Activated CD8-positive, alpha-beta memory T cell treated with anti-CD3 and anti-CD28 coated beads for 4 hours (primary cell): ENCODE measurements at places on chromosomes 12 and 14.

- DNase-seq: no peak
These were observed 172.3 kb upstream of the ATXN7L3B start for GRCh38 chr12:74365178-74365964.

DNA sequence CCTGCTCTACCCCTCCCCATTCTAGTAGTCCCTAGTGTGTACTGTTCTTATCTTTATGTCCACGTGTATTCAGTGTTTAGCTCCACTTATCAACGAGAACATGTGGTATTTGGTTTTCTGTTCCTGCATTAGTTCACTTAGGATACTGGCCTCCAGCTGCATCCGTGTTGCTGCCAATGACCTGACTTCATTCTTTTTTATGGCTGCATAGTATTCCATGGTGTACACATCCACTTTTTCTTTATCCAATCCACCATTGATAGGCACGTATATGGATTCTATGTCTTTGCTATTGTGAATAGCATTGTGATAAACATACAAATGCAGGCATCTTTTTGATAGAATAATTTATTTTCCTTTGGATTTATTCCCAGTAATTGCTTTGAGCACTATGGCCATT lies 327.7 kb downstream of the DUSP6 start:
- DNase-seq: no peak

- DNase-seq: no peak
These were observed 37.9 kb downstream of the SH2B3 start for GRCh38 chr12:111443586-111443985.

DNA sequence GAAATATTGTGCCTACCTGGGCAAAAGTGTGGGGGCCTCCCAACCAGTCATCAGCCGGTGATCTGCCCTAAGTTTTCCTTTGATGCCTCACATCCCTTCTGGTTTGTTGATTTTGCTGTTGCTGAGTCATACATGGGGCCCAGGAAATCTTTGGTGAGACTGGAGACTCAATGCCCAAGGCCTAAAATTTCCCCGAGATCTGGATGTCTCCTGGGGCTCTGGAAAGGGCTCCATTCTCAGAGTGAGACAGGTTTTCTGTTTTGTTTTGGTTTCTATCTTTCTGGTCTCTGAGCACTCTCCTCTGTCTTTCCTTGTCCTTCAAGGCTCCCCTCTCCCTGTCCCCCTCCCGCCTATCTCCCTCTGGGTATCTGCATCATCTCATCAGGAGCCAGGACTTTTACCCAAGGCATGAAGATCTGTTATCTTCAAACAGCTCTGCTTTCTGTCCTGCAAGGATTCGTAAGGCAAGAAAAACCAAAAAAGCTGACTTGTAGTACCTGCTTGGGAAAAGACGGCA lies 152.8 kb upstream of the MAX start:
- DNase-seq: no peak

DNA sequence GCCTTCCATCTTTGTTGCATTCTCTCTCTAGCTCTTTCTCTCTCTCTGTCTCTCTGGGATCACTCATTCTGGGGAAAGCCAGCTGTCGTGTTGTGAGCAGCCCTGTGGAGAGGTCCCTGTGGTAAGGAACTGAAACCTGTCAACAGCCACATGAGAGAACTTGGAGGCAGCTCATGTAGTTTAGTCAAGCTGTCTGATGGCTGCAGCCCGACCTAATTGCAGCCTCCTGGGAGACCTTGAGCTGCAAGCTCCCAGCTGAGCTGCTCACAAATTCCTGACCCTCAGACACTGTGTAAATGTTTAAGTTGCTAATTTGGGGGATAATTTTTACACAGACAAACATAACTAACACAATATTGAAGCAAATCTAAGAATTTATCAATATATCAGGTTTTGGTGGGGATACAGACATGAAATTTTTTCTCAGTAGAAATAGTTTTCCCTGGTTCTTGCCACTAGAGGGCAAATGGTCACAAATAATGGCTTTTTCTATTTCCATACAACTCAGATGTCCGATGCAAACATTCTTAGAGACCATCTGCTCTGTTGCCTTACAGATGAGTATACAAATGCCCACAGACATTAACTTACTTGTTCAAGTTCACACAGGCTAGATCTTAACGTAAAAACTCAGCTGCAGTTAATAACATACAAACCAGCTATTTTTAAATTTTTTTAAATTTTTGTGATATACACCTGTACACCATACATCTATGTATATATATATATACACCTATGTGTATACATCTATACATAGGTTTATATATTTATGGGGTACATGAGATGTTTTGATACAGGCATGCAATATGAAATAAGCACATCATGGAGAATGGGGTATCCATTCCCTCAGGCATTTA lies 15.5 kb upstream of the KRR1 start:
- no peak for DNase-seq

DNA sequence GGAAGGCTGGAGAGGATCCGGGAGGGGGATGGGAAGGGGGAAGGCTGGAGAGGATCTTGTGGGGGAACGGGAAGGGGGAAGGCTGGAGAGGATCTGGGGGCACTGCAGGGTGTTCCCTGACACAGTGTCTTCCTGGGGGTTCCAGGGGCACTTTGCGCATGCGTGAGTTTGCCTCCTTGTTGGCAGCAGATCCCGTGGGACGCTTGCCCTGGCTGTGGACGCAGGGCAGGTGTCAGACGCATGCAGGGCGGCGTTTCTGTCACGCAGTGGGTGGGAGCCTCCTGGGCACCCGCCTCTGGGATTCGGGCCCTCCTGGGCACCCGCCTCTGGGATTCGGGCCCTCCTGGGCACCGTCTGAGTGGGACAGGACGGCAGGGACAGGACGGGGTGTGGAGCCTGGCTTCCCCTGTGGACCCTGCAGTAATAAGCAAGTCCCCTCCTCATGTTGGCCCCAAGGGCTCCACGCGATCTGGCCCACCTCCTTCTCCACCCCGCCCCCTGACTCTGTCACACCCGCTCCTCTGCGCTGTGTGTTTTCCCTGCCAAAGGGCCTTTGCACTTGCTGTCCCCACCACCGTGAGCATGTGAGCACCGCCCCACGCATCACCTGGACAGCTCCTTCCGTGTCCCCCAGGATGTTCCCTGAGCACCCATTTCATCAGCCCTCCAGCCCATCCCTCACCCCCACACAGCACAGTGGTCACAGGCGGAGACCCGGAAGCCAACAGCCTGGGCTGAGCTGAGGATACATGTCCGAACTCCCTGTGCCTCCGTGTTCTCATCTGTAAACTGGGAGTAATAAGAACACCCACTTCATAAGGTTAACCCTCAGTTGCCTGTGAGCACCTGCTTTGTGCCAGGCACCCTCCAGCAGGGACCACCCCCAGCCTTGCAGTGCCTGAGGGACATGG lies 4.4 kb downstream of the MMP17 start:
- no peak for DNase-seq

DNA sequence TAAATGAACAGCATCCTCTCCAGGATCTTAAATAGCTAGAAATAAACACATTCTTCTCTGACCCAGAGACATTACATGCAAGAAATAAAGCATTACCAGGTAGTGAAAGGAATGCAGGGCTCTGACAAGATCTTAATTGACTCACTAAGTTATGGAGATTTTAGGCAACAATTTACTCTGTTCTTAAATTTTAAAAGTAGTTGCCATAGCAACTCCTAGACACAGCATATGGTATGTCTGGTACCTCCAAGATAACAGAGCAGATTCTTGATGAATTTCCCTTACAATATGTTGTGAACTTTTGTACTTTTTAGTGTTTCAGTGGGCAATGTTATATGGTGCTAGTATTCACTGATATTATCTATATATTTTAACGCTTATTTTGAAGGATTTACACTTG lies 76.7 kb upstream of the G2E3 start:
- DNase-seq: no peak

DNA sequence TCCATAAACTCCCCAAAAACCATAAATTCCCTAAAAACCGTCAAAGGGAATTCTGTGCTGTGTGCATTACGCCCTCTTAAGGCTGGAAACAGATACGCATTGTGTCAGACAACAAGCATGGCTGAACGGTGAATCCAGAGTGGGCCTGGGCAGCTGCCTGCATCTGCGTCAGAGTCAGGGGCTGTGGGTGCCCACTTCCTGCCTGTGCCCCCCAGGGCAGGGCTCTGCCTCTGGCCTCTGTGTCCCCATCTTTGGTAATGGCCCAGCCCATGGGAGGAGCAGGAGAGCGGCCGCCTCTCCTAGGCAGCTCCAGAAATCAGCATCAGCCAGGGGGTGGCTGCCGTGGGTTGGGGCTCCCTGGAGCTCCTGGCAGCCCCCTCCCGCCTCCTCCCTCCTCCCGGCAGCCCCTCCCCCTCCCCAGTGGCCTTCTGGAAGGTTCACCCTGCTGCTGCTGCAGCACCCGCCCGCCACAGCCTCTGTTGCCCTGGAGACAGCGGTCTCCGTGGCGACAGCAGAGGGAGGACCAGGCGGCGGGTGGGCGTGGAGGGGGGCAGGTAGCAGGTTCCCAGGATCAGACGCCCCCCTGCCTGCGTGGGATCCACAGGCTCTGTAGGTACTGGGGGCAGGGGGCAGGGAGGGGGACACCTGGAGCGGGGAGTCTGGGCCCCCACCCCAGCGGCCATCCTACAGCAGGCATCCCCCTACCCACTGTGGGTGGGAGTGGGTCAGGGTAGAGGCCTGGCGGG lies 5.9 kb downstream of the MMP17 start:
- no peak for DNase-seq

DNA sequence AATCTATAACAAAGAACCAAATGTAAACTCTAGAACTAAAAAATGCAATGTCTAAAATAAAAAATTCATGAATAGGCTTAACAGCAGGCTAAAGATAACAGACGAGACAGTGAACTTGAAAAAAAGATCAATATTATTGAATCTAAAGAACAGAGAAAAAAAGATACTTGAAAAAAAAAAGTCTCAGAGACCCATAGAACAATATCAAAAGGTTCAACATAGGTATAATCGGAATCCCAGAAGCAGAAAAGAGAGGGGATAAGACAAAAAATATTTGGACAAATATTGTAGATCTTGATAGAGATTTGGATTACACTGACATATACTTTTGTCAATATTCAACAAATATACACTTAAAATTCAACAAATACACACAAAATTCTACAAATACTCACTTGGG lies 56.6 kb downstream of the TC2N start:
- DNase-seq: no peak

DNA sequence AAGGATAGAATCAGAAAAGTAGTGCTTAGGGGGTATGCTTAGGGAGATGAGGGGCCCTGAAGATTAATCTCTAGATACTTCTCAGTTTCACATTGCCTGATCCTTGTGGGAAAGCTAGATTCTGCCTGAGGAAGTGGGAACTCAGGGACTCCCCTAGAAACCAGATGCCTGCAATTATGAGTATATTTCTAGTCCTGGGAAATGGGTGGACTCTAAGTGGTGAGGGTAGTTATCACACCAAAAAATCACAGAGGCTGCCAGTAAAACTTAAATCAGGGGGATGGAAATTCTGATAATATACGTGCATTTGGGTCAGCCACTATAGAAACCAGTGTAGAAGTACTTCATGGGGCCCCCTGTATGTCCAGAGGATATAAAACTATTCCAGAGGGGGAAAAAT lies 18.3 kb downstream of the HOXC4 start:
- no peak for DNase-seq

DNA sequence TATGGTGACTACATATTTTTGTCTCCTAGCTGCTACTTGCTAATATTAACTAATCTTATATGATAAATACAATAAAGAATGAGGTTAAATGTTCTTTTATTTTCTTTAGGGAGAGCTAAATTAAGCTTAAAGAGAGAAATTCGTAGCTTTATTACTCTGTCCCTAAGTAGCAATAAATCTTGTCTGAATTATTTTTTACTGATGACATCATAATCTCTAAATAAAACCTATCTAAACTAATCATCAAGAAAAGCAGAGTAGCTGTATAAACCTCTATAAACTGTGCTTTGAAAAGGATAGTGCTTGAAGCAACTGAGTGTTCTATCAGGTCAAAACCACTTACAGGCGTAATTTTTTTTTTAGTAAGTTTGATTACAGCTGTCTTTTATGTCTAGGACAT lies 42.5 kb downstream of the METTL25 start:
- DNase-seq: no peak

GRCh38 chr14:51395361-51395849 lies 155.4 kb downstream of the TMX1 start:
- no peak for DNase-seq

GRCh38 chr12:75334384-75335030 lies at the start of gene GLIPR1L1:
GLIPR1L1 (plus strand) TSS chr12:75334670; CDS start chr12:75334729, 59 bp downstream.
- DNase-seq: peak; percentile 67

DNA sequence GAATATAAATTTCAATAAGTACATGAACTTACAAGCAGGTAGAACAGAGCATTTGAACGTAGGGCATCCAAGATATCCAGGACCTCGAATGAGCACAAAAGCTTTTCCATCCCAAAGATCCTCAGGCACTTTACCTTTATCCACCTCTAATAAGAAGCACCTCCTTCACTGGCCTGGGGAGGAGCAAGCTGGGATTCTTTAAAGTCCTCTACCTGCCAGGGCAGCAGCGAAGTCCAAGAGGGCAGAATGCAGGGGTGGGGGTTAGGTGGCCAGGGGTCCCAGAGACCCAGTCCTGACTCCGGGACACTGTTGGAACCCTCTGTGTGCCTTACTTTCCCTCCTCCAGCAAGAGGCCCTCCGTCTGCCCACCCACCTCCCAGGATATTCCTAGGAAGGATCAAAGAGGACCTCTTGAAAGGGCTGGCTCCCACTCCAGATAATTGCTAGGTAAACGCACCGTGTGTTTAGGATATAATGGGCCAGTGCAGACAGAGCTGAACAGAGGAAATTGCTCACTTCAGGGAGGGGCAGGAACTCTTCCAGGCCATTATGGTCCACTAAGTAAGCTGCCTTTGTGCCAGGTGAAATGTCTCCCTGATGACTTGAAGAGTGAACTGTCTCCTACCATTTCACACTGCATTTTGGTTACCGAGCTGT lies 68.1 kb downstream of the TTC9 start:
- DNase-seq: no peak

DNA sequence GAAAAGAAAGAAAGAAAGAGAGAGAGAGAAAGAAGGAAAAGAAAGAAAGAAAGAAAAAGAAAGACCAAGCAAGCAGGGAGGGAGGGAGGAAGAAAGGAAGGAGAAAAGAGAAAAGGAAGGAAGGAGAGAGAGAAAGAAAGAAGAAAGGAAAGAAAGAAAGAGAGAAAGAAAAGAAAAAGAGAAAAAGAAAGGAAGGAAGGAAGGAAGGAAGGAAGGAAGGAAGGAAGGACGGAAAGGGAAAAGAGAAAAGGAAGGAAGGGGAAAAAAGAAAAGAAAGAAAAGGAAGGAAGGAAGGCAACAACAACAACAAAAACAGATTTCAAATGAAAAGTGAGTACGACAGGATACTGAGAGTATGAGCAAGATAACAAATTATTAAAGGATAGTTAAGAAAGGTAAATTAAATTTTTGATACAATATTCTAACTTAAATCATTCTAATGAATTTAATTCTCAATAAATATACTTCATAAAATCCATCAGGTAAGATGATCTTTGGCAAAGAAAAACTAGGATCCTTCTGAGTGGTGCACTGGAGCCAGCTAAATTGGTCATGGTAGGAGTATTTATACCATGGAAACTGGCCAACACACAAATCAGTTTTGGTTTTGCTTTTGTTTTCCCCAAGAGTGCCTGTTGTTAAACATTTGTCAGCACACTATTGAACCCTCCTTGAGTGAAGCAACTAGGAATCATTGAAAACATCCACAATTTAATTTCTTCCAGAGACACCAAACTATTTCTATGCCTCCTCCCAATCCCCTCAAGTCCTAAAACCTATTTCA lies 56.1 kb upstream of the DYRK2 start:
- no peak for DNase-seq
